Upper lobe of left lung (tissue), 6 donors: ENCODE measurements at places on chromosomes 6 and 20. TPM values are rescaled to one million over a fixed set of nuclear protein-coding genes. Genes with fewer than 3 reads are reported as not detected.

DNA sequence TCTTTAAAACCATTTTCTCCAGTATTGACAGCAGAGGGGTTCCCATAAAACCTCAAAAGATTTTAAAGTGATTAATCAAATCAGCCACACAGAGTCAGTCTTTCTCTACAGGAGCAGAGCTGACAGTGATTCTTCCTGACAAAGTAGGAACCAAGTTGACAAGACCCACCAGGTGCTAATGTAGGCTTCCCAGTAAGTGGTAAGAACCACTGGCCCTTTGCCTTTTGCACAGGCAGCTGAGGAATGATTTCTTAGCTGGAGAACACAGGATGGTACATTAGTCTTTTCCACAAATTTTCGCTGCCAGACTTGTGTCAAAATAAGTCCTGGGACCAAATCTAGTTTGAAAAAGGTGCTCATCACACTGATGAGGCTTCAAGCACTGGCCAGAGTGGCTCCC is 95.8 kb downstream of the ARMC2 start:
- DNase-seq: no peak

DNA sequence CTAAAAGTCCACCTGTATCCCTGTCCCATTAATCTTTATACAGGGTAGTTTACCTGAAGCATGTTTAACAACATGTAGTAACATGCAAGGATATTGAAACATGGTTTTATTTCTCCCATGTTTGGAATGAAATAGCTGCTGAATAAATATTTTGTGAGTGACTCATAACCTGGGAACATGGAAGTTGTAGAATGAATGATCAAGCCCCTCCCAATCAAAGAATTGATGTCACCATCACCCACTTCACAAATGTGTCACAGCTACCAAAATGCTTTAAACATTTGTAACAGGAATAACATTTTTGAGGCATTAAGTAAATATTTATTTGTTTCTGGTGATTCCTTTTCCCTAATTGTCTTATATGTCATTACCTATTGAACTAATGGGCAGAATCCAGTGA is 58.9 kb upstream of the TNFAIP3 start:
- DNase-seq: no peak

IMPG1 gene
- not detected for total RNA-seq

DNA sequence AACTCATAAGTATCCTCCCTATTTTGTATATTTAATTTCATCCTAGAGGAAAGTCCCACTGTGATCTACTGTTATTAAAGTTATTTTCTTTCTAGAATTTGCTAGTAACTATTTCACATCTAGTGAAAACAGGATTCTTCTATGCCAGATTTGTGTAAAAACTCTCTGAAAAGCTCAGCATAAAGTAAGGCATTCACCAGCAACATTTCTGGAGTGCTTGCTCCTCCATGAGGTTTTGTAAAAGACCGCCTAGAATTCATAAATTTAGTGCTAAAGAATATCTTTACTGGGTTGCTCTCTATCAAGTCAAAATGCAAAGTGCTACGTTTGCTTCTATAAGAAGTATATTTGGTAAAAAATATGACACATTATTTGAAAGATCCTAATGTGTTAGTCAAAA is 173.5 kb upstream of the IRAK1BP1 start:
- no peak for DNase-seq

LTB gene
- not detected for total RNA-seq

DNA sequence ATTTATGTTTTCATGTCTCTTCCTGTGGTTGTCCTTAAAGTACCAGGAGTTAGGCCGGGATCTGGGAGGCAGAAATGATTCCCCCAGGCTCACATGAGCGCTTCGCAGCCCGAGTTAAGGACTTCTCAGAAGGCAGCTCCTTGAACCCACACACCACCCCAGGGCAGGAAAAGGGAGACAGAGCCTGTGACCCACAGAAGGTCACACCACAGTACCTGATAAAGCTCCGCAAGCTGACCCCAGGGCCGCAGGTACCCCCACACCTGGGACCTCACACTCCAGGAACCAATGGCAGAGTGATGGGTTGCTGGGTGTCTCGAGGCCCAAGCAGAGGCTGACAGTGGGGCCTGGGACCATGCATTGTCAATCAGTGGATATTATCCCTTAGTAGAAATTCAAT is 207.6 kb downstream of the CDH4 start:
- no peak for DNase-seq

CENPW gene
- 3.8 TPM for total RNA-seq

- no peak for DNase-seq
These were observed 683.0 kb downstream of the DHX35 start for GRCh38 chr20:39645131-39645530.

GRCh38 chr6:56328728-56329090 is 81.3 kb upstream of the COL21A1 start:
- DNase-seq: no peak

GRCh38 chr6:165447141-165447540 is 137.7 kb upstream of the C6orf118 start:
- no peak for DNase-seq

ADTRP gene
- 3.8 TPM for total RNA-seq

GRCh38 chr6:166567813-166568212 is 18.7 kb downstream of the RAMACL start:
- peak; percentile 17 for DNase-seq

GRCh38 chr6:40788661-40789655 is 201.8 kb upstream of the LRFN2 start:
- DNase-seq: no peak

GRCh38 chr20:61045091-61045490 is 207.0 kb upstream of the CDH4 start:
- no peak for DNase-seq

DNA sequence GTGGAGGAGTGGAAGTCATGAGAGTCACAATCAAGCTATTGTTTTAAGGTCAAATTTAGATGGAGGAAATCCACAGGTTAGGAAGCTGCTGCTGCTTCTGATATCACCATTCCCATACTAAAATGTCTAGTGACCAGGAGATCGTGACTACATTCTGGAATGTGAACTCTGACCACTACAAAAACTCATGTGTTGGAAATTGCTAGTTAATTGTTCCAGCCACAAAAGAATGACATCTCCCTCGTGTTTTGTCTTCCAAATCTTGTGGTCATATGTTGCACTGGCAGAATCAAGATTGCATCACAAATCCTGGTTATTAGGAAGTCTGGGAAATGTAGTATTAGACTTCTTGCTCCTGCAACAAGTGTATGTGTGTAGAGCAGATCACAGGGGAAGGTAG is 441.9 kb downstream of the CD109 start:
- no peak for DNase-seq

- DNase-seq: no peak
These were observed 156.7 kb downstream of the GRM4 start for GRCh38 chr6:33989016-33989854.

DNA sequence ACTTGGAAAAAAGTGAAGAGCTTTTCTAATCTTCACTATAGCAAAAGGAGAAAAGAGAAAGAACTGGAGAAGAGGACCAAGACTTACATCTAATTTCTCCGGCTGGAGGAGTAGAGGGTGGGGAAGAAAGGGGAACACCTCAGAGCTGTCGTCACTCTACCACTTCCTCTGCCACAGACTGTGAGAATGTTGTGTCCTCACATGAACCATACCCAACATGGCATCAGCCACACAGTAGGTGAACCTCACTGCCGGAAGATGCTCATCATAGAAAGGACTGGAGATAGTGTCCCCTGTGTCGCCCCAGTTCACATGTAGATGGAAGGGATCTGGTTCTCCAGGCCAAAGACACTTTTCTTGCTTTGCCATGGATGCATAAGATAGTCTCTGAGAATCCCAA is 604.4 kb upstream of the NOX3 start:
- DNase-seq: no peak

- no peak for DNase-seq
These were observed 97.5 kb downstream of the DLL1 start for GRCh38 chr6:170193326-170193821.

GRCh38 chr20:16479666-16480065 is 93.6 kb downstream of the KIF16B start:
- no peak for DNase-seq

EIF2S2 gene
- total RNA-seq: 76.1 TPM

GRCh38 chr6:97656236-97656635 is 373.2 kb upstream of the MMS22L start:
- no peak for DNase-seq

IL17F gene
- total RNA-seq: not detected

- DNase-seq: no peak
These were observed 1.7 kb upstream of the DSTN start for GRCh38 chr20:17568045-17568788.

- DNase-seq: no peak
These were observed 1.5 kb downstream of the DEK start for GRCh38 chr6:18262702-18263417.

DNA sequence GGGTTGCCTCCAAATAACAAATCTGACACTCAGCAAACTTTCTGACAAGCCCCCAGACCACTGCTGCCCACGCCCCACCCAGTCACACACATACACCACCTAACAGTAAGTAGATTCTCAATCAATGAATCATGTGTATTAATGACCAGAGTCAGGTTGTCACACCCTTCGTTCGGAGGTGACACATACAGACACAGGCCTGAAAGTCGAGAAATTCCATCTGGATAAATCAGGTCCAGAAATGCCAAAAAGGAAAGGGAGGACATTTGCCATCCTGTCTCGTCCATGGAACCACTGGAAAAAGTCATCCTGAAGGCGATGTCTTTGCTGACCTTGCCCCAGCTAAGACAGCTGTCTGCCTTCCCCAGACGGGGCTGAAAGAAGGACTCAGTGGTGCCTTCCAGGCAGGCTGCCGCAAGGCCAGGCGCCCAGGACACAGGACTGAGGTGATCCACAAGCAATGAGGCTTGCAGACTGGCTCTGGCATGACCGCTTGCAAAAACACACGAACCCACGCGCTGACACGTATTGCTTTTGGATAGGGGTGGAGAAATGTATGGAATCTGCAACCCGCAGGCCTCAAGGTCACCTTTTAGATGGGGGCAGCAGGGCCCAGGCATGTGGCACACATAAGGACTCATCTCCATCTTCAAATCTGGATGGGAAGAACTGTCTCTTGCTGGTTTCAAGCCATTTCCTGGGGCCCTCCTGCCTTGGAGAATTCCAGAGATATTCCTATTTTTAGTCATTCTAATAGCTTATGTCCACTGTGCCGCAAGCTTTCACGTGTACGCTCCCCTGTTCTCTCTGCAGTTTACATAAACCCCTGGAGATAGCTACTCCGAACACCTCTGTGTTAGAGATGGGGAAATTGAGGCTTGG is 9.0 kb downstream of the NFATC2 start:
- DNase-seq: no peak

TCF15 gene
- 1.4 TPM for total RNA-seq

PPP1R3G gene
- 0.10 TPM for total RNA-seq

TMC2 gene
- not detected for total RNA-seq

DNA sequence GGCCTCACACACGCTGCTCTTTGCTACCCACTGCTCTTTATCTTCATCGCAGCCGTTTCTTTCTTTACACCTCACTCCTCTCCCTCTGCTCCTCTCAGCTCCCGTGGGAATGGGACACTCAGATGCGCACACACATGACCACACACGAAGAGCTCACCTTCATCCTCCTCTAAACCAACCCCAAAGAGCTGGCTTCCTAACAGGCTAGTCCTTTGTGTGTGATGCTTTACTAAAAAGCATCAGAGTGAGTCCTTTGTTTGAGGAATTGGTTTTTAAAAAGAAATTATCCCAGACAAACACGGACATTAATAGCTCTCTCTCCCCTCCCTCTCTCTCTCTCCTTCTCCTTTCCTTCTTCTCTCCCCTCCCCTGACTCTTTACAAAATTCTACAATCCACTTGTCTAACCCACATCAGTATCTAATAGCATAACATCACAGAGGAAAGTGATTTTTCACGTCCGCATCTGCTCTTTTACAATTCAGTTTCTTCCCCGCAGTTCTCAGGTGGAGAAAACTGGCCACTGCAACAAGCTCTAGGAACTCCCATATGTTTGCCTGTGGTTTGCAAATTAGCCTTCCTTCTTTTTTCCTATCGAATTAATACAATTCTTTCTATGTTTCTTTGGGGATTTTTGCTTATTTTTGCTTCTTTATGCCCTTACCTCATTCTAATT is 306.8 kb upstream of the CNR1 start:
- DNase-seq: no peak

TPD52L1 gene
- 16.1 TPM for total RNA-seq

LY6G6D gene
- not detected for total RNA-seq

DNA sequence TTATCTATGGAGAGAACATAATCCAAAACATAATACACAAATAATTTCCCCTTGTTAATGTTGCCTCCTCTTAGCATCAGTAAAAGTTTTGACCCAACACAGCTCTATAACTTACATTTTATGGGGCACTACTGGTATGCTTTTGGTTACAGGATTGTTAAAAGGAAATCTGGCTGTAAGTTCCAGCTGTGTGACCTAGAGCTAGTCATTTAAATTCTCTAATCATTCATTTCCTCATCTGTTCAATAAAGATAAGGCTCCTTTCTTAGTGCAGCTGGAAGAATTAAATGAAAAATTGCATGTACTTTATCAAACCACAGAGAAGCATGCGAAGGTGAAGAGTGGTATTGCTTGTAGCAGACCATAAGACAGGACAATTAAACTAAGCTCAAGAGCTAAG is 4.6 kb downstream of the SLC17A2 start:
- DNase-seq: no peak

DNA sequence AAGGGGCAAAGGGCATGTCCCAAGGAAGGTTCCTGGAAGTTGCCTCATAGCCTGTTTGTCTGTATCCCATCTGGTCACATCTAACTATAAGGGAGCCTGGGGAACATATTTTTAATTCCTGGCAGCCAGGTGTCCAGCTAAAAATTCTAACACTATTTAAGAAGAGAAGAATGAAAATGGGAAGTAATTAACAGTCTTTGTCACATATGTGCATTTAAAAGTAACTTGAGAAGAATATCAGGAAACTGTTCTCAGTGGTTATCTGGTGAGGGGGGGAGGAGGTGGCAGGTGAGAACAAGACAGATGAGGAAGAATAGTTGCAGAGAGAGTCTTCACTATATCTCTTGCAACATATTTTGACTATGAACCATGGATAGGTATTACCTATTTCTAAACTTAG is 75.5 kb upstream of the ELOVL5 start:
- DNase-seq: no peak

HLA-DPA1 gene
- total RNA-seq: 296 TPM

COL10A1 gene
- not detected for total RNA-seq

- DNase-seq: no peak
These were observed 114.7 kb downstream of the ANKRD60 start for GRCh38 chr20:58113716-58114115.

- no peak for DNase-seq
These were observed 50.8 kb downstream of the UTRN start for GRCh38 chr6:144335914-144336313.
